ENCODE measurements at places on chromosomes 1 and 21. TPM values are rescaled to one million over a fixed set of nuclear protein-coding genes. Genes with fewer than 3 reads are reported as not detected.

DNA sequence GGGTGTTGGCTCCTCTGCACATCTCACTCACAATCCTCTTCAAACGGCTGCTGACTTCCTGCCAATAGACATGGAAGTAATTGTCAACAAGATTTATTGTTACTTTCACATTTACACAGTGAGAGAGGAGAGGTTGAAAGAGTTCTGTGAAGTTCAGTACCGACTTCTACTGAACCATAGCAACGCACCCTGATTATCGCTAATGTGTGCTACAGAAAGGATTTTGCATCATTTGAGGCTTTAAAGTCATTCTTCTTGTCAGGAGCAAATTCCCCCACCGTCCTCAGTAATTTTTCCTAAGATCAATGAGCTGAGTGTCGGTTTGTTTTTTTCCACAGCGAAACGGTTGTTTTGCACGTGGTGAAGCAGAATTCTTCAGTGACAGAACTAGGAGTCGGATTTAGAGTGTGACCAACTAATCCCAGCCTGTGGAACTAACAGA is 361.0 kb downstream of the ADGRL2 start:
- DNase-seq = no peak
- no peaks in the 10 kb centered on the region for H3K27me3 ChIP-seq
- H3K4me3 ChIP-seq = peak overlapping the region; percentile 35
- H3K4me1 ChIP-seq = no peaks in the 10 kb centered on the region
- no peaks in the 10 kb centered on the region for H3K36me3 ChIP-seq
- no peak overlapping the region for H3K27ac ChIP-seq

DNA sequence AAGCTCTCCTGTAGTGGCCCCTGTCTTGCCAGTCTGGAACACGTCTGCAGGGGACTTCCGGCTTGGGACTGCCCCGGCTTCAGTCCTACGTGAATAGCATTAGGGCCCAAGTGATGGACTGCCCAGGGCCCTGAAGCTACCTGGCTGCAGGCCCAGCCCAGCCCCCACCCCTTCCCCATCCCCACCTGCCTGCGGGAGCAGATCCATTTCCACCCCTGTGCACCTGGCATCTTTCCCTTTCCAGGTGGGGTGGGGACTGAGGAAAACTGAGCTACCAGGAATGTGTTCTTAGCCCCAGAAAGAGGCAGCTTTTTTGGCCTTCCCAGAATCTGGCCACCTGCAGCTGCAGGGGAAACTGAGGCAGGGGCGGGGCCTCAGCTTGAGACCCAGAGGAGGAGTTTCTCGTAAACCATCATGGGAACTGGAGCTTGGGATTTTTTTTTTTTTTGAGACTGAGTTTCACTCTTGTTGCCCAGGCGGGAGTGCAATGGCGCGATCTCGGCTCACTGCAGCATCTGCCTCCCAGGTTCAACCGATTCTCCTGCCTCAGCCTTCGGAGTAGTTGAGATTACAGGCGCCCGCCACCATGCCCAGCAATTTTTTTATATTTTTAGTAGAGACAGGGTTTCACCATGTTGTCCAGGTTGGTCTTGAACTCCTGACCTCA is 3.2 kb downstream of the EDN2 start:
- no peak overlapping the region for H3K4me3 ChIP-seq
- no peak for DNase-seq
- H3K27ac ChIP-seq = no peak overlapping the region
- peaks cover 12% of the 10 kb centered on the region for H3K4me1 ChIP-seq

DNA sequence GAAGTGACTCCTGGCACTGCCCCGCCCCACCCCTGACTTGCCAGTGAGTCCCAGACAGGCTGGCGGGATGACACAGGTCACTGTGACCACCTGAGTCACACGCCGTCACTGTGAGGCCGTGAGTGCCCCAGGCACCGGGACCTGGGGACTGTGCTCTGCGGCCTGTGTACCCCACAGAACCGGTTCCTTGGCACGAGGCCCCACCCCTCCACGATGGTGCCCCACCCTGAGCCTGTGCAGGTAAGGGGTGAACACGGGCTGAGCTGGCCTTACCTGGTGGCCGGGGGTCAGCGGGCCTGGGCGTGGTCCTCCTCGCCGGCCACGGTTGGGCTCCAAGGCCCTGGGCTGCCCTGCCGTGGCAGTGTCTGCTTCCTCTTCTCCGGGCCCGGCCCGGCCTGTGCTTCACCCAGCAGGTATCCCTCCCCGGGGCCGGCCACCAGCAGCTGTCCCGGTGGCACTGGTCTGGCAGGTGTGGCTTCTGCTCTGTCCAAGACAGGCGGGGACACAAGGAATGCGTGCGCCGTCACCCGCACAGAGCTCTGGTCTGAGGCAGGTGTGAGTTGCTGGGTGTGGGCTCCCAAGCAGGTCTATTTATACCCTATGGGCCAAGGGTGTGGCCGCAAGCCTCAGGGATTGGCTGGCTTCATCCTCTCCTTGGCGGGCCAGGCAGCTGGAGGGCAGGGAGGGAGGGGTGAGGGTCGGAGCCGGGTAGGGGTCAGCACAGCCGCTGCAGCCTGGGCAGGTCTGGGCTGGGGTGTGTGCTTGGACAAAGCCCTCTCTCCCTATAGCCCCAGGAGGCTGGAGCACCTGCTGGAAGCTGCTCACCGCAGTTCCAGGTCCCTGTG is at the start of gene RNF223:
TSS of gene RNF223 (minus strand) at position 564 of the 845 bp plus-strand sequence. CDS start 1,740 bp downstream, outside the sequence.
- peaks cover 7% of the 10 kb centered on the region for H3K27me3 ChIP-seq
- H3K4me3 ChIP-seq = no peak within 1 kb of the TSS
- H3K4me1 ChIP-seq = peaks cover 5% of the 10 kb centered on the region
- DNase-seq = no peak
- no peak within 1 kb of the TSS for H3K27ac ChIP-seq

- DNase-seq = no peak
- no peaks in the 10 kb centered on the region for H3K27me3 ChIP-seq
- peaks cover 18% of the 10 kb centered on the region for H3K4me1 ChIP-seq
- H3K27ac ChIP-seq = peak overlapping the region; percentile 38
- no peaks in the 10 kb centered on the region for H3K36me3 ChIP-seq
- H3K4me3 ChIP-seq = no peak overlapping the region
Observed at GRCh38 chr1:164718821-164719220, 159.8 kb downstream of the PBX1 start.

SPRR3 gene
- total RNA-seq = 0.53 TPM

DNA sequence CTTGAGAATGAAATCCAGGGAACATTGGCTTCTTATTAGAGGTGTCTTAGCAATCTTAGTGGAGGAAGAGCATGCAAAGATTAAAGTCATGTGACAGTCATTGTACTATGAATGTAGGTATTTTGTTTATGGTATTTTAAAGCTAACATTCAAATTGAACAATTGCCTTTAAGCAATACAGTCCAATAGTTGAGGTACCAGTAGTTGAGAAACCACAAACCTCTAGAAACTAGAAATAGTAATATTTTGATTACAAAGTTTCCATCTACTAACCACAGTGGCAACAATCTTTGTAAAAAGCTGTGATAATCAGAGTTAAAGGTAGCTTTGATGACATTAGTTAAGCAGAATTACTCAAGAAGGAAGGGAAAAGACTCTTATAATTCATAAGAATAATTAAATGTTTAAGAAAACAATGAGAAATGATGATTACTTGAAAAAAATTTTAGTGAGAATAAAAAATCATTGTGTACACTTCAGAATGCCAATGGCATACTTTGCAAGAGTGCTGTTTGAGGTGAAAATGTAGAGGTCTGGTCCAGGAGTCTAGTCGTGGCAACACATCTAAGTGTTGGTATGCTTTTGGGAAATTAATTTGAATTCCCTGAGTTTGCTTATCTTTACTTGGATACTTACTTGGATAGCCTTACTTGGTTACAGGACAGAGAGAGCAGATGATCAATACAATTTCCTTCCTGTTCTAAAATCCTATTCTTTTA is 104.9 kb upstream of the PTGFR start:
- no peaks in the 10 kb centered on the region for H3K36me3 ChIP-seq
- H3K27me3 ChIP-seq = no peaks in the 10 kb centered on the region
- no peak for DNase-seq

HUNK gene
- 0.64 TPM for total RNA-seq

GRCh38 chr1:7252411-7253117 is 467.3 kb downstream of the CAMTA1 start:
- no peak for DNase-seq
- H3K4me1 ChIP-seq = no peaks in the 10 kb centered on the region
- H3K27ac ChIP-seq = no peak overlapping the region

DNA sequence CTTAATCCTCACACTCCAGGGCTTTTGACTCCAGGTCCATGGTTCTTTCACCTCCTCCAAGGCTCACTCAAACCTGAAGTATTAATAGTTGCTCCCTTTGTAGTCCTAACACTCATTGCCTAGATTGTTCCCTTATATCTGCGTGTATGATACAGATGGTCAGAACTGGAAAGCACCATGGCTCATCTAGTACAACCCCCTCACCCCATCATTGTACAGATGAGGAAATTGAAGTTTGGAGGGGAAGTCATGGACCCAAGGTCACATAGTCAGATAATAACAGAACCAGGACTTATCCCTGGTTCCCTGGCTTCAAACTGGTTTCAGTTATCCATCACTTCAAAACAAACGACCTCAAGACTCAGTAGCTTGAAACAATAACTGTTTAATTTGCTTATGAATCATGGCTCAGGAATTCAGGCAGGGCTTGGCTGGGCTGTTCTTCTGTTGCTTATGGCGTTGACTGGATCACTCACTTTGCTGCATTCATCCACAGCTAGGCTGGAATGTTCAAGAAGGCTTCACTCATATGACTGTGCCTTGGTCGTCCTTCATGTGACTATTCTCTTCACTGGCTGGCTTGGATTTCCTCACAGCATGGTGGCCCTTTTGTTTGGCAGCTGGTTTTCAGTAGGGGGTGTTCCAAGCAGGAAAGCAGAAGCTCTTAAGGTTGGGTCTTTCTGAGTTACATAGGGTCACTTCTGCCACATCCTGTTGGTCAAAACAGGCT is 5.0 kb downstream of the NOS1AP start:
- H3K4me3 ChIP-seq = no peak overlapping the region
- no peak for DNase-seq
- H3K4me1 ChIP-seq = no peaks in the 10 kb centered on the region
- no peaks in the 10 kb centered on the region for H3K36me3 ChIP-seq
- H3K27ac ChIP-seq = no peak overlapping the region
- H3K27me3 ChIP-seq = no peaks in the 10 kb centered on the region

- H3K4me3 ChIP-seq = peak overlapping the region; percentile 71
- no peaks in the 10 kb centered on the region for H3K27me3 ChIP-seq
- H3K4me1 ChIP-seq = no peaks in the 10 kb centered on the region
- DNase-seq = no peak
- H3K27ac ChIP-seq = no peak overlapping the region
Observed at GRCh38 chr1:77282187-77282865, 507 bp downstream of the AK5 start.

C1orf216 gene
- total RNA-seq = 40.6 TPM

- no peaks in the 10 kb centered on the region for H3K27me3 ChIP-seq
- H3K36me3 ChIP-seq = no peaks in the 10 kb centered on the region
- H3K4me1 ChIP-seq = no peaks in the 10 kb centered on the region
- no peak overlapping the region for H3K4me3 ChIP-seq
- no peak overlapping the region for H3K27ac ChIP-seq
- DNase-seq = no peak
Observed at GRCh38 chr1:95304803-95305202, 70.8 kb downstream of the RWDD3 start.

DNA sequence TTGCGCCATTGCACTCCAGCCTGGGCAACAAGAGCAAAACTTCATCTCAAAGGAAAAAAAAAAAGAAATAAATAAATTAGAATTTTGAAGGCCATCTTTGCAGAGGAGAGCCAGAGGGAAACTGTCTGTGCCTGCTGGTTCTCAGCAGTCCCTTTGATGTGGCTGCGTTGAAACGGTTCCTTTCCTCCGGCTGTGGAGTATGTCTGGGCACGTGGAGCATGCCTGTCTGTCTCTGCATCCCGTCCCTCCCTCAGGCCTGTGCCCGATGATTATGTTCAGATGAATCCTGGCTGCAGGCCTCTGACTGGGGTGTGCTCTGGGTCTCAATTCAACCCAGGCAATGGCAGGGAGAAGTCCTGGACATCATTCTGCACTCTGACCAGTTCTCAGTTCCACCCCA is 33.4 kb downstream of the KIAA1614 start:
- H3K27ac ChIP-seq = no peak overlapping the region
- H3K4me1 ChIP-seq = no peaks in the 10 kb centered on the region
- DNase-seq = no peak
- no peaks in the 10 kb centered on the region for H3K27me3 ChIP-seq
- H3K36me3 ChIP-seq = peaks cover 54% of the 10 kb centered on the region
- no peak overlapping the region for H3K4me3 ChIP-seq

RGS8 gene
- not detected for total RNA-seq

DNA sequence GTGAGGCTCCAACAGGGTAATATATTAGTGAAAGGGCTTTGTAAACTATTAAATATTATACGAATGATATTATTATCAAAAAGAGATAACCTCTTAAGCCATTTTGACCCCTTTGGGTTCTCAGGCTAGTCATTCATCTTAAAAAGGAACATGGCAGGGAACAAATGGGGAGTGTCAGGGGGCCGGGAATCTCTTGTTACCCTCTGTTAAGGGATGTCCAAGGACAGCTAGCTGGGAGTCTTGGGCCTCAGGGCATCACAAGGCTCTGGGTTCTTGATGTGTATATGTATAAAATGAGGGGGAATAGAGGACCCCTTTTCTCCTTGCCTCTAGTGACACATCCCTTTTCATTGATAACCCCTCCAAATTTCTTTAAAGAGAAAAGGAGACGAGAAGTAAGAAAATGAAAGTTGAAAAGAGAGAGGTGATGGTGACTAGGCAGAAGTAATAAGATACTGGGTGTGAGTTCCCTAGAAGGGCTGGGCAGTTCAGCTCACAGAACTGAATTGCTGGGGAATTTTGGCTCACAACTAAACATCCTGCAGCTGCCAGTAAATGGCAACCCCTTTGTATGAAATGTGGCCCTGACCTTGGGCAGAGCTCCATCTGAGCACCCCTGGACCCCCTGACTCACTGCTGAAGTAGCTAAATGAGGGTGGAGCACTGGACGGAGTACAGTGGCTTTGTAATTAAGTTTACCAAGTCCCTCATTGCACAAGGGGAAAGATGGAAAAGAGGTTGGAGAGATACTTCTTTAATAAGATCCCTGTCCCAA is 20.0 kb upstream of the ZNF326 start:
- H3K4me1 ChIP-seq = no peaks in the 10 kb centered on the region
- no peaks in the 10 kb centered on the region for H3K27me3 ChIP-seq
- no peak overlapping the region for H3K27ac ChIP-seq
- no peak for DNase-seq

- H3K27me3 ChIP-seq = no peaks in the 10 kb centered on the region
- H3K4me3 ChIP-seq = no peak overlapping the region
- DNase-seq = no peak
- no peaks in the 10 kb centered on the region for H3K4me1 ChIP-seq
- no peak overlapping the region for H3K27ac ChIP-seq
Observed at GRCh38 chr1:114729782-114730181, 13.2 kb upstream of the NRAS start.

- no peak overlapping the region for H3K4me3 ChIP-seq
- no peaks in the 10 kb centered on the region for H3K27me3 ChIP-seq
- H3K36me3 ChIP-seq = no peaks in the 10 kb centered on the region
- H3K27ac ChIP-seq = no peak overlapping the region
- DNase-seq = no peak
Observed at GRCh38 chr1:117580436-117580835, 25.4 kb upstream of the TENT5C start.
